Inflammatory macrophage treated with lipopolysaccharide for 1 hour (primary cell): ENCODE measurements at places on chromosomes 13 and 19.

GRCh38 chr13:30204564-30204963 is 102.8 kb downstream of the KATNAL1 start:
- no peak for DNase-seq

DNA sequence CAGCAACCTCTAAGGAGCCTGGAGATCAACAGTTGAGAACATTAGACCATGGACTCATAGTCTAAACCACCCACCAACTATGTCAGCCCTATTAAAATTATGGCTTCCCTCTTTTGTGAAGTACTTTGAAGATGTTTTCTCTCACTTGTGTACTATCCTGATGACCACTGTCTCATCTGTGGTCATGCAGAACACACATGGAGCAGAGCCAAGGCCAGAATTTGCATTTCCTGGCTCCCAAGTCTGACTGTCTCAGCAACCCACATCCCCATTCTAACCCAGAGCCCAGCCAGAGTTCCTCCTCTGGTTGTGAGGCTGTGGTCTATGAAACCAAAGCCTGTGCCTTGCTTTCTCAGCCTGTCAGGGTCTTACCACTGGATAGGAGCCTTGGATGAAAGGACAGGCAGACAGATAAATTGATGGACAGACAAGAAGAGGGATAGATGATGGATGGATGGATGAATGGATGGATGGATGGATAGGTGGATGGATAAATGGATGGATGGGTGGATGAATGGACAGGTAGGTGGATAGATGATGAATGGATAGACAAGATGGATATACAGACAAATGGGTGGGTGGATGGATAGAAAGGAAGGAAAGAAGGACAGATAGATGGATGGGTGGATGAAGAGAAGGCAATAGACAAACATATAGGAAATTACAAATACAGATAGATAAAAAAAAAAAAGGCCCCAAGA is 35.4 kb downstream of the ZNF557 start:
- peak; percentile 19 for DNase-seq

DNA sequence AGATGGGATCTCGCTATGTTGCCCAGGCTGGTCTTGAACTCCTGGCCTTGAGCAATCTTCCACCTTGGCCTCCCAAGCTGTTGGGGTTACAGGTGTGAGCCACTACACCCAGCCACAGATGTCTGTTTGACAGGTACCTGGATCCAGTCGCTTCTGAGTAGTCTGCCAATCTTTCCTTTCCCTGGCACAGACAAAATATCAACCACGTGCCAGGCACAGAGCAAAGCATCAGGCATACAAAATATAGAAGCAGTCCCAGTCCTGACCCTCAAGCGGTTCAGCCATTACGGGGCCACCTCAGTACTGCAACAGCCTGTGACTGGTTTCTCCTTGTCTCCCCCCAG is 3.8 kb downstream of the ELAVL1 start:
- DNase-seq = no peak

DNA sequence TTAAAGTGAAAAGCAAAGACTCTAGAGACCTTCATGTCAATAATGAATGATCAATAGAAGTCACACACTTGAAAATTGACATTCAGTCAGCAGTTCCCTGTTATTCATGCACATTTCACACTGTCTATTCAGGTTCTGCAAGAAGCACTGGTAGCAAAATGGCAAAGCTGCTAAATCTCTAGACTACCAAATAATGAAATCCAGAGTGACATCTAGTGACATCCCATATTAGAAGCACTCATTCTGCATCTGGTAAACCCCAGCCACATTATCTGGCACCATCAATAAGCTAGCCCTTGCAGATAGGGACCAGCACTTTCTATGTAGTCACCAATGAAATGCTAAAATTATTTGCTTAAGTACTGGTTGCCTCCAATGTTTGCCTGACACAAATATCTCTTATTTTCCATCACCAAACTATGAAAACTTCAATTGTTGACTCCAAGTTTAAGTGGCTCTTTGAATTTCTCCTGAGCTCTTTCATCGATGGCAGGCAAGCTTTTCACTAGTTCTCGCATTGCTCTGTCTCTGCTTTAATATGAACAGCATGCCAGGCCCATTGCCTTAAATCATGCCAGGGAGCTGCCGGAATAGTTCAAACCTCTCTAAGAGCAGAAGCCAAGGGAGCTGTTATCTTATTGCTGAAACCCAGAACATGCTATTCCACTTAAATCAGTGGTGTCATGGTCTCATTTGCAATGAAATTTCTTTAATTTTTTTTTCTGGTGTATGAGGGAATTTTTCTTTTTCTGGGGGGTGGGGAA is 409.9 kb downstream of the MZT1 start:
- DNase-seq = no peak

DNA sequence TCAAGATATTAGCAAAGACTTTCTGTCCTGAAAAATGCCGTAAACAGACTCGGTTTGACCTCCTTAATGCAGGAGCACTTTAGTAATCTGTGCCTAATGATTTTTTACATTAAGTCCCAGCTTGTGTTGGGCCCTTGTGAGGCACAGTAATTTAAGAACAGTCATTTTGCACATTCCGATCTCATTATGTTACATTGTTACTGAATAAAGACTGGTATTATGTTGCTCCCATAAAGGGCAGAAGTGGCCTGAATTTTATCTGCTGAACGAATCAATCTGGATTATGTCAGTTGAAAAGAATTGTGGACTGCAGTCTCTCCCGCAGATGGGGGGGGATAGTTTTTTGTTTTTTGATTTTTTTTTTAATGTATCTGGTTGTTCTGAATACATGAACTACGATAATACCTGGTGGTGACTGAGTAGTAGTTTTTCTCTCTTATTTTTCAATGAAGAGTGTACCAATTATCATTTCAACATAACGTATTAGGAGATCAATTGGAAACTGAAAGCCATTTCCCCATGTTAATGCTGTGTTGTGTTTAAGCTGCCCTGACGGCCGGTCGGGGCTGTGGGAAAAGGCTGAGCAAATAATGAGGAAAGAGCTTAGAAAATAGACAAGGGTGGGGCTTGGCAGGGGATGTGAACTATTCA is 290.2 kb downstream of the ZNF536 start:
- no peak for DNase-seq

- DNase-seq = peak; percentile 72
Observed at GRCh38 chr19:18280247-18281081, 958 bp downstream of the JUND start.

DNA sequence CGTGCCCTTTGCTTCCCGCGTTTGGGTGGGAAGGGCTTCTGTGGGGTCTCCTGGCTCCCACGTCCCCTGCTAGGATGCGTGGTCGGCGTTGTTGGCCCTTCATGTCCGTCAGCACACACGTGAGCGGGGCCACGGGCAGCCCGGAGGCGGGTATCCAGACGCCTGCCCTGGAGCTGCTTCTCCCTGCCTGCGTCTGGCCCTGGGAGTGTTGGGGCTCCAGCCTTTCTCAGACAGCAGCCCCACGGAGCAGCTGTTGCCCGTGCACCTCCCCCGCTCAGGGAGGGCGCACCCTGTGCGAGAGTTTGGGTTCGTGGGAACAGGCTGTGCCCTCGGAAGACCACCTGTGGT is 14.5 kb downstream of the DAZAP1 start:
- DNase-seq = no peak
